ENCODE measurements at places on chromosomes 3 and 15.

GRCh38 chr3:171204942-171205341, 178.4 kb upstream of the SLC2A2 start:
- DNase-seq, result no peak

GRCh38 chr3:105423397-105423796, 56.7 kb downstream of the ALCAM start:
- peak; percentile 18 for DNase-seq

GRCh38 chr15:37902126-37902525, 32.3 kb upstream of the TMCO5A start:
- no peak for DNase-seq

- DNase-seq, result no peak
Measured at GRCh38 chr3:2392981-2393380, 294.3 kb downstream of the CNTN4 start.

DNA sequence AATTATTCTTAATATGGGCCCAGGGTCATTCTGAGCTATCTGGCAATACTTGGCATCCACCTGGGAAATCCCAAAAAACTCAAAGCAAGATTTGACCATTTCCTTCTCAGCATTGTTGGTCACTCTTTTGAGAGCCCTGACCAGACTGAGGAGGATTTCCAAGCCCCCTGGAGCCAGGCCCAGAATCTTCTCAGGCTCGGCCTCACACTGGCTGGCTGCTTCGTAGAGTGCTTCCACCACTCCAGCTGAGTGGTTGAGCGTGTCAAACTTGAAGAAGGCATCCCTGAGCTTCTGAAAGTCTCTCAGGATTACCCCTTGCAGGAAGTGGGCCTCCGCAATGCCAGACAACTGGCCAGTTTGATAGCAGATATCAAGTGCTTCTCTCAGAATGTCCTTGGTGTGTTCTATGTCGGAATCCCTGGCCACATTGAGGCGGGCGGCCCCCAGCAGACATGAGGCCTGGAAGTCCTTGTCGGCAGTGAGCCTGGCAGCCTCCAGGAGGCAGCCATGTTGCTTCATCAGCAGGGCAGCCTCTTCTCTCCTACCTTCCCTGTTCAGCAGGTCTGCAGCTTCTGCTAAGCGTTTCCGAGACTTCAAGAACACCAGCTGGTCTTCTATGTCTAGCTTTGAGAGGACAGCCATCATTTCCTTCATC, 68.9 kb upstream of the DCLK3 start:
- no peak for DNase-seq

- DNase-seq, result peak; percentile 14
Measured at GRCh38 chr3:4979428-4980228, at the start of gene BHLHE40. Gene BHLHE40, plus strand, starts transcription at chr3:4979437. Its CDS starts 282 bp downstream, at chr3:4979719.

DNA sequence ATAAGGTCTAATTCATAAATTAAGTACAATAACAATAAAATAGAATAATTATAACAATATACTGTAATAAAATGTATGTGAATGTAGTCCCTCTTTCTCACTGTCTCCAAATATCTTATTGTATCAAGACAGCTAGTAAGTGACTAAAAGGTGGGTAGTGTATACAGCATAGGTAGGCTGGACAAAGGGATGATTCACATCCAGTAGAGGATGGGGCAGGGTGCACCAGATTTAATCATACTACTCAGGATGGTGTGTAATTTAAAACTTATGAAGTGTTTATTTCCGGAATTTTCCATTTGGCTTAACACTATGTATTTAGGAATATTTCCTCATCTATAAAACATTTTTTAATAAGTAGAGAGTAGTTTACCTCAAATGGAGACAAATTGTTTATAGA, 876.1 kb upstream of the CADM2 start:
- DNase-seq, result no peak

DNA sequence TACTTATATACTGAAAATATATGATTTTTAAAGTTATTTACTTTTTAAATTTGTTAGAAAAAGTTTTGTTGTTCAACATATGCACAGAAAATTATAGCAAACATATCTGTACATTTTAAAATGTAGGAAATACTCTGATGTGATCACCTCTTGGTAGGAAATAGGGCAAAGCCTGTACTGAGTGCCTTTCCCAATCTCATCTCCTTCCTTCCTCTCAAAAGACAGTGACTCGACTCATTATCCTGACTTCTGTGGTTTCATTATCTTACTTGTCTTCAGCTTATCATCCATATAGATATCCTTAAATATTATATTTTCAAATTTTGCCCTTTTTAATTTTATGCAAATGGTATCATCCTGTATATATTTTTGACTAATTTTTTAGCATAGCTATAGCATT, 18.4 kb upstream of the ALCAM start:
- no peak for DNase-seq

DNA sequence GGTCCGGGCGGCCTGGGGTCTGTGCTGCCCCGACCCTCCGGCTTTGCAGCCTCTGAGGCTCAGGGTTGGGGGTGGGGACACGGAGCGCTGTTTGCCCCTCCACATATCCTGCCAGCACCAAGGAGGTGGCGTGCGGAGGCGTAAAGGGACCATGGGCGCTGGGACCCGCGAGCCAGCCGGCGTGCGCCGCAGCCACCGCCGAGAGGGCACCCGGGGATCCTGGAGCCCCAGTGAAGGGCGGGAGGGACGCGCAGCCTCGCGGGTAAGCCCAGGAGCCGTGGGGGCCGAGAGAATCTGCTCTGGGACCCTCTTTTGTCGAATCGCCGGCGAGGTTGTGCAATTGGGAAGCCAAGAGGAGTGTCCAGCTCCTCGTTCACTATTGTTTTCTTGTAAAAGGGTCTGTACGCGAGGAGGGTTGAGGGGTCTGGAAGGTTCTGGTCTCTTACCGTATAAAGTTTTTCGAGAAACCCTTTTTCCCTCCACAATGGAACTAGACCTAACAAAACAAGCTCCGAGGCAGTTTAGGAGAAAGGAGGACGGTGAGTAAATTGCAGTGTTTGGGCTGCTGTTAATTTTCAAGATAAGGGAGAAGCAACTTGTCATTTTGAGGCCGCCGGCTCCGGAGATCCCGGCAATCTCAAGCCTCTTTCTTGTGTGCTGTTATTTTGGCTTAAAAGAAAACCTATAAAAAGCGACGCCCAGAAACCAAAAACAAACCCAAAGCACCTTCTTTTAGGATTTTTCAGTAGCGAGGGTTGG, 29.9 kb upstream of the ST3GAL6 start:
- no peak for DNase-seq
